ENCODE measurements at places on chromosomes 1 and 21. TPM values are rescaled to one million over a fixed set of nuclear protein-coding genes. Genes with fewer than 3 reads are reported as not detected.

Gene IFNLR1
- 0.41 TPM for total RNA-seq

Gene SSR2
- total RNA-seq: 230 TPM

Gene CDC73
- 28.9 TPM for total RNA-seq

Gene GJA9
- not detected for total RNA-seq

Gene EXO1
- total RNA-seq: 3.3 TPM

Gene ERICH3
- total RNA-seq: 16.7 TPM

Gene VANGL2
- total RNA-seq: 11.0 TPM

Gene CFHR5
- not detected for total RNA-seq

Gene PCP4L1
- total RNA-seq: 6.9 TPM

Gene MFAP2
- 7.3 TPM for total RNA-seq

Gene TDRD5
- total RNA-seq: 2.9 TPM

Gene SDE2
- total RNA-seq: 40.4 TPM

Gene TMEM269
- 0.41 TPM for total RNA-seq

Gene SPRR4
- not detected for total RNA-seq

Gene KRTAP21-2
- total RNA-seq: not detected

Gene KIF26B
- 11.4 TPM for total RNA-seq

Gene PGBD5
- 15.9 TPM for total RNA-seq

Gene SYT14
- 51.4 TPM for total RNA-seq

All from frontal cortex (tissue), 4 donors.